ENCODE measurements at places on chromosomes 3 and 15.

GRCh38 chr15:42994546-42994945 is 74.0 kb upstream of the TTBK2 start:
- DNase-seq: no peak

GRCh38 chr3:45915518-45916231 is 27.6 kb upstream of the CXCR6 start:
- DNase-seq: no peak

- no peak for DNase-seq
Observed at GRCh38 chr15:33963831-33964664, 4.2 kb upstream of the CHRM5 start.

DNA sequence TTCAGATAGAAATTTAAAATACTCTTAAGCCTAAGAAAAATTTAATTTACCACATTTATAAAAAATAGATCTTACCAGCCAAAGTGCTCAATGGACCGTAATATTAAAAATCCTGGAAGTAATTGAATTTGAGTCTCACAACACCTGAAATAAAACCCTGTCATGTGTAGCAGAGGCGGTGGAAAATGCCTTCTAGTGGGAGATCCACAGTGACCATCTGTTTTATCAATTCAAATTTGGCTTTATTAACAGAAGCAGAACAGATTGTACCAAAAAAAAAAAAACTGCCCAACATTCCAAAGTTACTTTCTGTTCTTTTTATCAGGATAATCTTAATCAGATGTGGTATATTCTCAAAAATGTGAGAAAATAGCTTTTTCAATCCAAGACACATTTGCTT is 71.7 kb downstream of the DMXL2 start:
- no peak for DNase-seq

GRCh38 chr3:71064291-71064955 is 519.1 kb downstream of the FOXP1 start:
- DNase-seq: no peak

GRCh38 chr15:28086175-28086703 is 12.9 kb downstream of the OCA2 start:
- DNase-seq: no peak

- DNase-seq: no peak
Observed at GRCh38 chr3:72421126-72421525, 427.1 kb downstream of the SHQ1 start.

DNA sequence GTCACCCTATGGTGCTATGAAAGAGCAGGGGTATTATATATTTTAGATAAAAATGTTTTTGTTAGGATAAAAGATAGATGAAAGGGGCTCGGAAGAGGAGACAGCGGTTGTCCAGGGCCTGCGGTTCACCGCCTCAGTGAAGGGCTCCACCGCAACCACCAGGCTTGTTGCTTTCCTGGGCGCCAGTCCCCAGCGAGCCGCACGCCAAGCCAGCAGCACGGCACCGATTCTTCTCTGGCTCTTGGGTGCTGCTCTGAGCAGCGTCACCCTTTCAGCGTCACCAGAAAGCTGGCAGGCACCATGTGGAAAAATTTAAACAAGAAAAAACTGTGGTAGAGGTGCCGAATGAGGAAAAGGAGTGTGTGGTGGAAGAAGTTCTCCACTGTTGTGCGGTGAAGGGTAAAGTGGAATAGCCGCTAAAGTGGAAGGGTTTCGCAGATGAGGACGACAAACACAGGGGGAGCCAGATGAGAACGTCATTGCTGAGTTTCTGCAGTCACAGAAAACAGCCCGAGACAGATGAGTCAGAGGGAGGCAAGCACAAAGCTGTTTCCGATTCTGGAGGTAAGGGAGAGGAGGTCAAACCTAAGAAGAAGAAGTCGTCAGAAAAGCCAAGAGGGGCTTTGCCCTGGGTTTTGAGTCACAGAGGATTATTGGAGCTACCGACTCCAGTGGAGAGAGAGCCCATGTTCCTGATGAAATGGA is 569.2 kb downstream of the ZBBX start:
- DNase-seq: no peak

DNA sequence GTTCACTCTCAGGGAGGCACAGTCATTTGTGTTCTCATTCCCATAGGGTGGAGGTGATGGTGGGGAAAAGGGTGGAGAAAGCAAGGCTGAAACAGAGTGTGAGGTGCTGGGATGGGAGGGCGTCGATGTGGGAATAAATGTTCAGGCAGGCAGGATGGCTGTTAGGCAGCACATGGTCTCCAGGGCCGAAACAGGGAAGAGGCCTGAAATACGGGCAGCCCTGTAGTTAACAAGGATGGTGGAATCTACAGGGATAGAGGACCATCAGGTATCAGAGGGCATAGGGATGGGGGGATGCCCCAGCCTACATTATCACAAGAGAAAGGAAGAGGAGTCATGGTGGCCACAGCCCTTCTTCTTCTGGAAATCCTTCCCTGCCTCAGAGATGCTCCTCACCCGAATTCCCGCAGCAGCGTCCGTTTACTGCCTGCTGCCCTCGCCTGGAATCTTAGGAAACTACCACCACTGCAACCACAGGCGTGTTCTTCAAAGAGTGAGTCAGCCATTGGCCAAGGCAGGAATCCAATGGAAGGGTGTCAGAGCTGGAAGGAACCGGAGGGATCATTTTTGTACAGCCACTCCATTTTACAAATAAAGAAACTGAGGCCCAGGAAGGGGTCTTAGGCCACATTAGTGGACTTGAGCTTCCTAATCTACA is 49.7 kb upstream of the POMGNT2 start:
- no peak for DNase-seq

DNA sequence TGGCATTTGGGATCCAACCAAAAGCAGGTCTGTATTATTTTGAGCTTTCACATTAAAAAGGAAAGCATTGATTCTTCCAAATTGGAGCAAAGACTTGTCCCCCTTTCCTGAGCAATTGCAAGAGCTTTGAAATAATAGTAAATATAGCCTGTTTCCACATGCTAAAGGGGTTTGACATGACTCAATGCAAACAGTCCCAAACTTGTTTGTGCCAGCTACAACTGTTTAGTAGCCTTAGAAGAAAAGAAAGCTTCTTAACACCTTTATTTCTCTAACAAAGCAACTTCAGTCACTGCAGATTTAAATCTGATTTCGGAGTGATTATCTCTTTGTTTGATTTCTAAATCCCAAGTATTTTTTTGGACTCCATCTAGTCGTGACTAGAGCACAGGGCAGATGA is 180.2 kb downstream of the SEMA6D start:
- no peak for DNase-seq

DNA sequence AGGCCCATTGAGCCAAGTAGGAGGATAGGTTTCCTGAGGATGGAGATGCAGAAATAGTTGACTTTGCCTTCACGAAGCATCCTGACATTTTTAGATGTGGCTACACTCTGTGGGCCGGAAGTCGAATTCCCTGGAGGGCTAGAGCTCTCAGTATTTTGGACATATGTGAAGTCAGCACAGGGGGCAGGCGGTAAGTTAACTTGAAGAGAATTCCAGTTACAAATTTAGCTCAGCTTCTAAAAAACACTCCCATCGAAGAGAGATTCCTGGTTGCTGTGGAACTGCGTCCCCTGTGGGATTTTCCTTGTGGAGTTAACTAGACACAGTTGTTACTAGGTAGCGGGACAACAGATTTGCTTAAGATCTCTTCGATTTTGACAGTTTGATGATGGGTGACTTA is 161.9 kb upstream of the RGMA start:
- DNase-seq: no peak

DNA sequence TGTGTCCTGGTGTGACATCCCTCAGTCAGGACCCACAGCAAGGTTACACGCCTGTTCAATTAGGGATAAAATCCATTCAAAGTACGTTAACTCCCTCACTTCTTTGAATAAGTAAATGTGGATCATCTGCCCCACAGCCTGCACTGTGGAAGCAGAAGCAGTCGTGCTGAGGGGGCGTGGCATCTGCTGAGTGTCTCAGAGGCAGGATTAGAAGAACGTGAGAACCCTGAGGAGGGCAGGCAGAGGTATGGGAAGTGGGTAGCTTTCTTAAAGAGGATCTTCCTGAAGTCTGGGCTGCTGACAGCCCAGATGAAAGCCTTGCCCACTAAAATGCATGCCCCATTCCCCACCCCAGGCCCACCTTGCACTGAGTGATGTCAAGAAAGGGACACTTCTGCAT is 28.5 kb downstream of the CRABP1 start:
- no peak for DNase-seq

- DNase-seq: no peak
Observed at GRCh38 chr3:65995030-65995429, 43.7 kb downstream of the MAGI1 start.

GRCh38 chr3:194312743-194313281 is 38.3 kb downstream of the CPN2 start:
- DNase-seq: no peak

- no peak for DNase-seq
Observed at GRCh38 chr3:140536926-140537726, 140.7 kb upstream of the TRIM42 start.

All from esophagus squamous epithelium (tissue), 5 donors.